ENCODE measurements at places on chromosomes 3 and 15.

GRCh38 chr3:12875857-12876836 is 34.8 kb upstream of the RPL32 start:
- no peak overlapping the region for H3K4me3 ChIP-seq
- peaks cover 6% of the 10 kb centered on the region for H3K4me1 ChIP-seq
- H3K27me3 ChIP-seq, result peaks cover 10% of the 10 kb centered on the region

DNA sequence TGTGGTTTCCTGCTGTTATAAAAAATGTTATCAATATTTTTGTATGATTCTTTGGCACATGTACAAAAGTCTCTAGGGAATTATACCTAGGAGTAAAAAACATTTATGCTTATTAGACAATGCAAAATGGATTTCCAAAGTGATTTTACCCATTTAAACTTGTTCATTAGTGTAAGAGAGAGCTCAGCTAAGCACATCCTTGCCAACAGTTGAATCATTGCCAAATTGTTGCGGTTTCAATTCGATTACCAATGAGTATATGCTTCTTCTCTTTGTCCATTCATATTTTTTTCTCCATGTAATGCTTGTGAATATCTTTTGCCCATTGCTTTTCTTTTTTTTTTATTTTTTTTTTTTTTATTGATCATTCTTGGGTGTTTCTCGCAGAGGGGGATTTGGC is 17.2 kb downstream of the CASR start:
- H3K4me1 ChIP-seq, result no peaks in the 10 kb centered on the region
- H3K27ac ChIP-seq, result no peak overlapping the region
- no peak for DNase-seq
- no peak overlapping the region for H3K4me3 ChIP-seq
- H3K27me3 ChIP-seq, result peaks cover 4% of the 10 kb centered on the region

- peak overlapping the region; percentile 38 for H3K4me3 ChIP-seq
- no peaks in the 10 kb centered on the region for H3K36me3 ChIP-seq
- no peak for DNase-seq
- H3K27ac ChIP-seq, result no peak overlapping the region
- peaks cover 42% of the 10 kb centered on the region for H3K4me1 ChIP-seq
- H3K27me3 ChIP-seq, result peaks cover under 1% of the 10 kb centered on the region
Observed at GRCh38 chr3:32109256-32109655, 2.8 kb downstream of the GPD1L start.

DNA sequence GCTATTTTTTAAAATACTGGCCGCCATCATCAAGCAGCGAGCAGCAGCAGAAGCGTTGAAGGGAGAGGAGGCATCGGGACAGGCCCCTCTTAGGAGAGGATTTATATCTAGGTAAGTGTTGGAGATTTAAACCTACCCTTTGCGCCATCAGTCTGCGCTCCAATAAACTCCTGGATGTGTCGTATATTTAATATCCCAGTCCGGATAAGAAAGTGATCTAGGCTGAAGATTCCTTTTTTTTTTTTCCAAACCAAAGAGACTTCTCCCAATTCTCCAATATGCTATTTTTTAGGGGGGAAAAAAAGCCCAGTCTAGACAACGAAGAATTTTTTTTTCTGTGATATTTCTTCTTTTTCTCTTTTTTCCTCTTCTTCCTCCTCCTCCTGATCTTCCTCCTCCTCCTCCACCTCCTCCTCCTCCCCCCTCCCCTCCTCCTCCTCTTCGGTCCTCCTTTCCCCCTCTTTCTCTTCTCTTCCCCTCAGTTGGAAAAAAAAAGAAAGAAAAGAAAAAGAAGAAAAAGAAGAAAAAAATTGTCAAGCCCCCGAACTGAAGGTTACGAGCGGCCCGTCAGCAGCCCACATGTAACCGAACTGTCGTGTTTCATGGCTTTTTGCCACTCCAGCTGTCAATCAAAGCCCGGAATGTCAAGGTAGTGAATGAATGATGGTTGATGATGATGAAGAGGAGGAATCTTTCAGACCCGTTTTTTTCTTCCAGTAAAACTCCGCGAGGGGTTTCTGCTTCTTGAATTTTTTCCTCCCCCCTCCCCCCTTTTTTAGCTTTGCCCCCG is 835 bp downstream of the MEIS2 start:
- H3K27me3 ChIP-seq, result peaks cover 30% of the 10 kb centered on the region
- peaks cover 49% of the 10 kb centered on the region for H3K4me1 ChIP-seq
- H3K36me3 ChIP-seq, result peaks cover 3% of the 10 kb centered on the region
- no peak for DNase-seq

DNA sequence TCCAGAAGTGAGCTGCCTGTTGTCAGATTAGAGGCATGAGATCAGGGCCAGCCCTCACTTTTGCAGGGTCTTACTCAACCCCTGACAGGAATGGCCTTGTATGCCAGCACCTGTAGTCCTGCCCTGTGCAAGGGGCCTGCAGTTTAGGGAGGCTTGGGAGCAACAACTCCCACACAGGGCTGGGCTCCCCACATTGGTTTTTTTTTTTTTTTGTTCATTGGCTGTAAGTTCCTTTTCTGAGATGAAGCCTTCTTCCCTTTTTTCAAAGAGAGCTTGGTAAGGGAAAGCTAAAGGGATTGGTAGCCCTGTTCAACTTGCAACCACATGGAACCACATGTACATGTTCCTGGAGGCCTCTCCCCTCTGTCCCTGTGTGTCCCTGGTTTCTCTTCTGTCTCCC is 46.4 kb downstream of the TNFAIP8L3 start:
- DNase-seq, result no peak
- H3K4me3 ChIP-seq, result no peak overlapping the region
- H3K4me1 ChIP-seq, result no peaks in the 10 kb centered on the region
- peaks cover 14% of the 10 kb centered on the region for H3K27me3 ChIP-seq
- H3K27ac ChIP-seq, result no peak overlapping the region
- H3K36me3 ChIP-seq, result no peaks in the 10 kb centered on the region

GRCh38 chr15:55685286-55685685 is 57.7 kb downstream of the PRTG start:
- DNase-seq, result no peak
- no peak overlapping the region for H3K4me3 ChIP-seq
- no peaks in the 10 kb centered on the region for H3K36me3 ChIP-seq

GRCh38 chr3:71902258-71903111 is 117.5 kb upstream of the PROK2 start:
- H3K27me3 ChIP-seq, result peaks cover 6% of the 10 kb centered on the region
- no peak overlapping the region for H3K4me3 ChIP-seq
- no peak for DNase-seq
- no peaks in the 10 kb centered on the region for H3K36me3 ChIP-seq
- no peak overlapping the region for H3K27ac ChIP-seq
- no peaks in the 10 kb centered on the region for H3K4me1 ChIP-seq

- no peak for DNase-seq
- no peak overlapping the region for H3K4me3 ChIP-seq
- peaks cover 15% of the 10 kb centered on the region for H3K27me3 ChIP-seq
- H3K27ac ChIP-seq, result no peak overlapping the region
Observed at GRCh38 chr3:40572588-40572987, 47.8 kb downstream of the ZNF621 start.

GRCh38 chr3:152392272-152392880 is 123.6 kb downstream of the MBNL1 start:
- peaks cover 96% of the 10 kb centered on the region for H3K4me1 ChIP-seq
- peaks cover 4% of the 10 kb centered on the region for H3K27me3 ChIP-seq

- no peak for DNase-seq
- H3K4me1 ChIP-seq, result no peaks in the 10 kb centered on the region
- no peaks in the 10 kb centered on the region for H3K36me3 ChIP-seq
- H3K27ac ChIP-seq, result no peak overlapping the region
Observed at GRCh38 chr3:32017286-32017685, 35.7 kb downstream of the ZNF860 start.
